Foreskin fibroblast (primary cell): ENCODE measurements at places on chromosomes 5 and 9.

DNA sequence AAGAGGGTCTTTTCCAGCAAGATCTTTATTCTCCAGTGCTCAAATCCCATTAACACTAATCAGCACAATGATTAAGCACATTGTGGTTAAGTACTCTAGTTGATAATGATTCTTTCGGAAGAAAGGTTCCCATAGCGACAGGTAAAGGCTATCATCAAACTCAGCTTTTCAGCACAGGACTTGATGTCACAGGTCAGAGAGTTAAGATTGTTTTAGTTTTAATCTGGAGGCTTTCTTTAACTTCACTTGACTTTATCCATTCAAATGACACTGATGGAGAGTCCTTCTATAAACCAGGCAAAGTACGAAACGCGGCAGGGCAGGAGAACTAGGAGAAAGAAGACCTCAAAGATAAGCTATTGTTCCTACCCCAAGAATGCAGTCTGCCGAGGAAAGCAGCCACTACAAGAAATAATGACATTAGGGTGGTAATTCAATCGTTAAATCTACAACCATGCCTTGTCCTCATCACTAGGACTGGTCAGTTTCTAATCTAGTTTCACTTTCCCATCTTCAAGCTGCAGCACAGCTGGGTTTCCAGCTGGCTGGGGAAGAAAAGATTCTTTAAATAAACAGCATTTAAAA is 4.6 kb downstream of the NRG2 start:
- DNase-seq = peak; percentile 18

GRCh38 chr9:98962181-98962560 is 18.5 kb downstream of the COL15A1 start:
- peak; percentile 81 for DNase-seq

DNA sequence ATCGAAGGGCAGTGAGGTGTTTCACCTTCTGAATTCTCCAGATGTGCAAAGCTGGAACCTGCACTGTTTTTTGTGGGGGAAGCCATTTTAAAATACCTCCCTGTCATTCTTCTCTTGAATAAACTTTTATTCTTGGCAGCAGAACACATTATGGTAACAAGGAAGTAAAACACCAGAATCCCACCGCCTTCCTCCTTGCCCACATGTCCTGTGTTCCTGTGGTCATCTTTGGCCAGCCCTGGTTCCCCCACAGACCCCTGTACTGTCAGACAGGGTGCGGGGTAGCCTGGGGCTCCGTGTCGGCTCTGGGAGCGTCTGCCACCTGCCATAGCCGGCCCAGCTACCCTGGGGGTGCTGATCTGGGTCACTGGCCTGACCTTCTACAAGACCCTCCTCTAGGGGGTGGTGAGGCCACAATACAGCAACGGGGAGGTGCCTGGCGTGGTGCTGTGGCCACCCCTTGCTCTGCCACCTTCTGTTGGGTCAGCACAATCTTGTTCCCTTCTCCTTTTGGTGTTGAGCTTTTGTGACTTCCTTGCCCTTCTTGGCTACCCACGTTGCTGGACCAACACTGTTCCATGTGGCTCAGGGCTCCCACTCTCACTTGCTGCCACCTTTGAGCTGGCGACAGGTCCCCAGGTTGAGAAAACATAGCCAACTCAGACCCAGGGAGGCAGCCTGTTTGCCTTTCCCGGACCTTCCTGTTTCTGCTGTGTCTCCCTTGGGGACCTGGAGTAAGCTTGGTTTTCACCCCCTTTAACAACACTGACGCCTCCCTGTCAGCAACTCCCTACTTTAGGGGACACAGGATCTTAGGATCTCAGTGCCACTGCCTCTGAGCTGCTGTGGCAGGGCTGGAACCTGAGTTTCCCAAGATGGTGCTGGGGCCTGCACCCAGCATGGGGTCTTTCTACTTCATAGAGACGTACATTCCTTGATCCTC is 4.8 kb downstream of the WNK2 start:
- no peak for DNase-seq

- DNase-seq = no peak
Measured at GRCh38 chr9:92424340-92424739, at the start of gene OMD. TSS of gene OMD (minus strand) at chr9:92424471. CDS start at chr9:92417558, 6,913 bp downstream.

DNA sequence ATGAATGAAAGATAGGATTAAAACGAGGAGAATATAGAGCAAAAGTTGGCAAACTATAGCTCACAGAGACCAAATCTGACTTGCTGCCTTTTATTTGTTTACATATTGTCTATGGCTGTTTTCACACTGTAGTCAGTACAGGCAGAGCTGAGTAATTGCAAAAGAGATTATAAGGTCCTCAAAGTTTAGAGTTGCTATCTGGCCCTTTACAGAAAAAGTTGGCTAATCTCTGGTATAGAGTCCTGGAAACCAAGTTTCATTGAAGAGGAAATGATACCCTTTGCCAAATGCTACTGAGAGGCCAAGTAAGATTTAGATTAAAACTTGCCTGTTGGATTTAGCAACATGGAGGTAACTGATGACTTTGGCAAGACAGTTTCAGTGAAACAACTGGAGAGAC is 36.0 kb downstream of the LYRM7 start:
- no peak for DNase-seq

GRCh38 chr5:1780614-1780930 is 19.1 kb downstream of the MRPL36 start:
- DNase-seq = peak; percentile 46

GRCh38 chr9:110762783-110763182 is 94.2 kb downstream of the MUSK start:
- no peak for DNase-seq

- no peak for DNase-seq
Measured at GRCh38 chr5:90477621-90478215, 3.1 kb downstream of the POLR3G start.

- DNase-seq = no peak
Measured at GRCh38 chr5:118115791-118116190, 872.6 kb downstream of the DTWD2 start.

- peak; percentile 78 for DNase-seq
Measured at GRCh38 chr9:95793924-95794828, 81.3 kb upstream of the ERCC6L2 start.

DNA sequence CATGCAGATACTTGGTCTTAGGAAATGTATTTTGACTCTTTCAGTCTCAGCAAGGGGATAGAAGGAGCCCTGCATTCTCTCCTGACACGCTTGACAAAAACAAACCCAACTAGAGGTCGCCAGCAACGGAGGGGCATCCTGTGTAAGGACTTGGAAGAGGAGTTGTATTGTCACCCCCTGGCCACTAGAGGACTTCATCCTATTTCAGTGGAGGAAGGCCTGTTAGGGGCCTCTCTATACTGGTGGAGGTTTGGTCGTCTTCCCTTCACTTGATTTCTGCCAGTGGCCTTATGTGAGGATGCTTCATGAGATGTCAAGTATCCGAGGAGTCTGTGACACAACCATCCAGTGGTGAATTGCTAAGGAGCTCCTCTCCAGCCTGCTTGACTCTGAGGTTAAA is 122.8 kb upstream of the STC2 start:
- DNase-seq = peak; percentile 26

- DNase-seq = no peak
Measured at GRCh38 chr9:26078706-26079105, 400.5 kb upstream of the TUSC1 start.
